ENCODE measurements at places on chromosomes 5 and 9.

DNA sequence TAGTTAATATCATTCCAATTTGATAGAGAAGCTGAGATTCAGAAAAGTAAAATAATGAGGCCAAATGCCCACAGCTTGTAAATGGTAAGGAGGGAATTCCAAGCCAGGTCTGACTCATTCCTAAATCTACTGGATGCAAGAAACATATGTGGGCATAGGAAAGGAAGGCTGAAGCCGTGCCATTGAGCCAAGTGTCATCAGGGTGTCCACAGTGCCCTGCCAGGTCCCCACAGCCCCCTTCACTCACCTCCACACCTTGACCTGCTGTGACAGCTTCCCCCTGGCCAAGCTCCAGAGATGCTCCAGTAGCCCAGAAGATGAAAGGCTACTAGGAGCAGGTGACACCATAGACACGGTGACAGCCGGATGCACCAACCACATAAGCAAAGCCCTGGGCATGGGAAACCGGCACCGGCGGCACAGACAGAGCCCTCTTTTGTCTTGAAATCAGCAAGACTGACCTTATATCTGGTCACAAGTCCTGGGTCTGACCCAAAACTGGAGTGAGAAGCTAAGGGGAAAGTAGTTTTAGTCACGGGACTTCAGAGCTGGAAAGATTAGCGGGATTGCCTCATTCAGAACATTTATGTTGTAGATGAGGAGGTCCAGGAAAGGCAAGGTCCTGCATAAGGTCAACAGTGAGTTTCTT, 20.1 kb upstream of the FAT2 start:
- no peak for DNase-seq

- DNase-seq: no peak
Observed at GRCh38 chr5:155512329-155512728, 498.8 kb downstream of the KIF4B start.

DNA sequence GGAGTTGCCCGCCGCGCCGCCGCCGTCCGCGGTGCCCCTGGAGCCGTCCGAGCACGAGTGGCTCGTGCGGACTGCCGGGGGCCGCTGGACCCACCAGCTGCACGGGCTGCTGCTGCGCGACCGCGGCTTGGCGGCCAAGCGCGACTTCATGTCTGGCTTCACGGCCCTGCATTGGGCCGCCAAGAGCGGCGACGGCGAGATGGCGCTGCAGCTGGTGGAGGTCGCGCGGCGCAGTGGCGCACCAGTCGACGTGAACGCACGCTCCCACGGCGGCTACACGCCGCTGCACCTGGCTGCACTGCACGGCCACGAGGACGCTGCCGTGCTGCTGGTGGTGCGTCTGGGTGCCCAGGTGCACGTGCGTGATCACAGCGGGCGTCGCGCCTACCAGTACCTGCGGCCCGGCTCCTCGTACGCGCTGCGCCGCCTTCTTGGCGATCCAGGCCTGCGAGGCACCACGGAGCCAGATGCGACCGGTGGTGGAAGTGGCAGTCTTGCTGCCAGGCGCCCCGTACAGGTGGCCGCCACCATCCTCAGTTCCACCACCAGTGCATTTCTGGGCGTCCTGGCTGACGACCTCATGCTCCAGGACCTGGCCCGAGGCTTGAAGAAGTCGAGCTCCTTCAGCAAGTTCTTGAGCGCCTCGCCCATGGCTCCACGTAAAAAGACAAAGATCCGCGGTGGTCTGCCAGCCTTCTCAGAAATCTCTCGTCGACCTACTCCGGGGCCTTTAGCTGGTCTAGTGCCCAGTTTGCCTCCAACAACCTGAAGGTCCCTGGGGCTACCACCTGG, 1.6 kb downstream of the SOWAHA start:
- no peak for DNase-seq

- no peak for DNase-seq
Observed at GRCh38 chr5:40838086-40838485, 3.1 kb upstream of the RPL37 start.

- peak; percentile 61 for DNase-seq
Observed at GRCh38 chr9:124133727-124134126, 122.2 kb downstream of the LHX2 start.

DNA sequence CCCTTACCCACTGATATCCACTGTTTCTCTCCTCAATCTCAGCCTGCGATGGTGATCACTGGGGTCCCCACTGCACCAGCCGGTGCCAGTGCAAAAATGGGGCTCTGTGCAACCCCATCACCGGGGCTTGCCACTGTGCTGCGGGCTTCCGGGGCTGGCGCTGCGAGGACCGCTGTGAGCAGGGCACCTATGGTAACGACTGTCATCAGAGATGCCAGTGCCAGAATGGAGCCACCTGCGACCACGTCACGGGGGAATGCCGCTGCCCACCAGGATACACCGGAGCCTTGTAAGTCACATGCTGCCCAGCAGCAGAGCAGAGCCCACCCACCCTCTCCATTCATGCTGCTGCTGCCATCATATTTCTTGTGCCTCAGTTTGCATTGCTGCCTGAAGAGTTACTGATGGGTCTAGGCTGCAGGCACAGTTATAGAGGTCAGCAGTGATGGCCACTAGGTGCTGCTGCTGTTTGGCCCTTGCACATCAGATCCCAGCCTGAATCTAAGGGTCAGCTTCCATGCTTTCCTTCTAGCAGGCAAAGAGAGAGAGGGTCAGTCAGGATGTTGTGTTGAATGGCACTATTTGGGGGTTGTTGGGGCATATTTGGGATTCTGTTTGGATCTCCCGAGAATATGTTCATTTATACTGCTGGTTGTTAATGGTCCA, 106.0 kb downstream of the MEGF10 start:
- DNase-seq: no peak

DNA sequence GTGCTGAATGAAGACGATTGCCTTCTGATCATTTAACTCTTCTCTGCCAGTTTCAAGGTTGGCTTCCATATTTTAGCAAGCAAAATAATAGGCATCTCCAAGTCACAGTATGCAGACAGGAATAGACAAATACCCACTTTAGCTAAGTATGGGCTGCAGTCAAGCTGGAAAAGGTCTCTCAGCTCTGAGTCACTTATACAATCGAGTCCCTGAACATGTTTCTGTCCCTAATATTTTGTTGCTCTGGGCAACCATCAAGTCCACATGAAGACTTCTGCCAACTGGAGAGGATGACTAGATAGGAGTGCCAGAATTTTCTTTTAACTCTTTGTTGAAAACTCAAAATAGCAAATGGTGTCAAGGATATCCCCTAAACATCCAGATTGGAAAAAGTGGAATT, 575.3 kb downstream of the RAB3C start:
- no peak for DNase-seq

DNA sequence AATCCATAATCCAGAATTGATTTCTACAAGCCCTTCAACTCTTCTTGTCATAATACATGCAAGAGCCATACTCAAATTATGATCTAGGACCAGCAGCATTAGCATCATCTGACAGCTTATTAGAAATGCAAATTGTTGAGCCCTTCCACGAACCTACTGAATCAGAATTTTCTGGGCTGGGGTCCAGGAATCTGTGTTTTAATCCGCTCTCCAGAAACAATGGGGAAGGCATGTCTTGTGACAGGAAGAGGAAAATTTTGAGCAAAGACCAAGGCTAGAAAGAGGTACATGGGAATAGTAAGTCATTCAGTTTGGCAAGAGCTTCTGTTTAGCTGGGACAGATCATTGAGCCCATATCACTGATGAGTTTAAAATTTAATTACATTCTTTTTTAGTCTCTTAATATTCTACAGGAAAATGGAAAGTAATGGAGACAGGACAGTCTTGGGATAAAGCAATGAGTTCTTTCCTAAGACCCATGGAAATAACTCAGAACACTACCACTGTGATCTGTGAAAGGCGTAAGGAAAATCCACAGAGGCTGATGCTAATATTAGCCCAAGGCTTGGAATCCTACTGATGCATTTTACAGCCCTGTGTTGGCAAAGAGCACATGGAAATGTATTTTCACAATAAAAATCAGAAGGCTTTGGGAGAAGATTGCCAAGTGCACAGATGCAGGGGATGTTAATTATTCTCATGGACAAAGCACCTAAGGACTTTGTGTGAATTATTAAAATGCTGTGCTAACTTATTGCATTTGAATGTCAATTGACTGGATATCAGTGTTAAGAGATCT, 73.7 kb upstream of the STK32A start:
- no peak for DNase-seq
